ENCODE measurements at places on chromosomes 12 and 14. TPM values are rescaled to one million over a fixed set of nuclear protein-coding genes. Genes with fewer than 3 reads are reported as not detected.

The VRTN gene
- 4.1 TPM for total RNA-seq

The SCN8A gene
- 0.05 TPM for total RNA-seq

The CLEC2D gene
- total RNA-seq: 0.37 TPM

DNA sequence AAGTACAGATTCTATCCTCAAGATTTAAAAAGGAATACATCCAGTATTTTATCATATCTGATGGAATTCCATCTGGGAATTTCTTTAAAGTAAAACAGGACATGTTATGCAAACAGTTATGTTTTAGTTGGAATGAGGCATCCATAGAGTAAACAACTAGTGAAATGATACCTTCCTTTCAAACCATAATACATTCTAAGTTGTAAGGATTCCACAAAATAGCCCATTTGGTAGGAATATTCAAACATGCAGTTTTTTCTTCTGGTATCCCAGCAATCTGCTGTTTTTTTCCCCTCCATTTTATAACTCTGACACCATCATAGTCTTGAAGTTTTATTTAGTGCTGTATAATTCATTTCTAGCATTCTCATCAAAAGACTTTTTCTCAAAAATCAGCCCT lies 149.6 kb downstream of the ADAMTS20 start:
- DNase-seq: no peak

GRCh38 chr14:87461704-87462103 lies 531.3 kb downstream of the GALC start:
- DNase-seq: no peak

DNA sequence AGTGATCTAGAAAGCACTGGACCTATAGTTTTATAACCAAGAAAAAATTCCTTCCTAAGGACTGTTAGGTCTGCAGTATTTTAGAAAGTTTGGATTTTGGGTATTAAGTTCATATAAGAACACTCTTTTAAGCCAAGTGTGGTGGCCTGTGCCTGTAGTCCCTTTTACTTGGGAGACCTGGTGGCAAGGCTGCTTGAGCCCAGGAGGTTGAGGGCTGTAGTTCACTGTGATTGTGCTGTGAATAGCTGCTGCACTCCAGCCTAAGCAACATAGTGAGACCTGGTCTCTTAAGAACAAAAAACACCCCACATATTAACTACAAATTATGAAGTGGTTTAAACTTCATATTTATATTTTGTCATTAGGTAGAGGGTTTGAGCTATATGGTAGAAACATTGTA lies 9.7 kb downstream of the DNM1L start:
- DNase-seq: no peak
